Smooth muscle cell of the coronary artery (primary cell): ENCODE measurements at places on chromosomes 16 and 17. TPM values are rescaled to one million over a fixed set of nuclear protein-coding genes. Genes with fewer than 3 reads are reported as not detected.

Gene GDPD3
- total RNA-seq, result 0.60 and 4.4 TPM in 2 replicates

Gene KRTAP4-6
- not detected in 2 replicates for total RNA-seq

Gene KRT15
- 0.35 and 0.90 TPM in 2 replicates for total RNA-seq

Gene C17orf78
- not detected in 2 replicates for total RNA-seq

Gene SPATA22
- total RNA-seq, result not detected in 2 replicates

Gene CES1
- 2.0 TPM in 1 of 2 replicates, not detected in the other for total RNA-seq
